ENCODE measurements at places on chromosomes 16 and 17.

GRCh38 chr16:25835126-25835525 lies 143.4 kb downstream of the HS3ST4 start:
- DNase-seq = no peak

GRCh38 chr17:42639525-42640113 lies 19.5 kb upstream of the TUBG2 start:
- DNase-seq = no peak

- no peak for DNase-seq
Observed at GRCh38 chr17:75133001-75133400, 1.5 kb upstream of the NT5C start.

GRCh38 chr17:40110026-40110845 lies 9.8 kb upstream of the NR1D1 start:
- no peak for DNase-seq
